NCI-H446 treated with DMSO at 0.1 percent for 48 hours (cell line): ENCODE measurements at places on chromosomes 2 and 18.

- DNase-seq = no peak
These were observed 47.8 kb upstream of the FOSL2 start for GRCh38 chr2:28344756-28345373.

GRCh38 chr18:50719471-50720324 lies 100.1 kb downstream of the MRO start:
- DNase-seq = no peak

DNA sequence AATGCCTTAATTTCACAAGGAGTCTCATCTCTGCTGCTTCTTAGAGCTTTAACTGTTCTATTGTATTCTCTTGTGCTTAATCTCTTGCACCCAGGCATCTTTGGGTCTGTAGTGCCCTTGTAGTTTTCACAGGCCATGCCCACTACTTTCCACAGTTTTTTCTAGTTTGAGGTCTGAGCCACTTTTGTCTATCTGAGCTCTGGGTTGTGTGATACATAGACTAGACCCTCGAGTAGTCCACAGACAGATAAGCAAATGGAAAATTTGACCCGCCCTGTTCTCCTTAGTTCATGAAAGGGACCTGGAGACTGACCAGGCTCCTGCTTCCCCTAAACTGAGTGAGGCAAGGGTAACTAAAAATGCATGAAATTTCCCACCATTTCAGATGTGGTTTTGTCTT lies 466.8 kb upstream of the ZEB2 start:
- no peak for DNase-seq

- DNase-seq = no peak
These were observed 56.3 kb downstream of the BOLA3 start for GRCh38 chr2:74091391-74091790.

GRCh38 chr2:47535073-47535472 lies 132.1 kb downstream of the MSH2 start:
- DNase-seq = no peak

DNA sequence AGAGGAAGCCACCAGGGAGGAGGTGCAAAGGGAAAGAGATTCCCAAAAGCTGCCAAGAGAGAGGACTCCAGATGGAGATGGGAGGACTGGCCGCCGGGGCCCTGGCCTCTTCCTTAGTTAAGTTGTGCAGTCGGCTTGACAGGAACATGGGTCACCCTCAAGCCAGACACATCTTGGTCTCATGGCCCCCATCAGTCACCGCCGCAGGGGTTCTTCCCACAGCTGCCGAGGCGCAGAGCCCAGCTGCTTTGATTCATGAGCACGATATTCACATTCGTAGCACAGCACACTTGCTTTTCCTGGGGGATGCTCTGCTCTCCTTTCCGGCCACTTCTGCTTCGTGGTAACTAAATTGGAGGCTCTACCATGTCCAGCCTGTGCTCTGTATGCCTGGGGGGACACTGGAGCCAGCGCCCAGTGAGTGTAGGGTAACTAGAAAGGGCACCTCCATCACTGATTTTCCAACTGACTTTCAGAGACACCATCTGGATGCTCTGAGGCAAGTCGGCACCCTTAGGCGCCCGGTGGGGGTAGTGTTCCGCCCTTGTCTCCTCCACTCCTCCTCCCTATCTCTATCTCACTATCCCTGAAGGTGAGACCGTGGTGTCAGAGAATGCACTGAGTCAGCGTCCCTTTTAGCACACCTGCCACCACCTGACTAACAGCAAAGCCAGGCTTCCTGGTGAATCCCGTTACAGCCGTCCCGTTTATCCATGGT lies 13.3 kb downstream of the TWIST2 start:
- DNase-seq = no peak

DNA sequence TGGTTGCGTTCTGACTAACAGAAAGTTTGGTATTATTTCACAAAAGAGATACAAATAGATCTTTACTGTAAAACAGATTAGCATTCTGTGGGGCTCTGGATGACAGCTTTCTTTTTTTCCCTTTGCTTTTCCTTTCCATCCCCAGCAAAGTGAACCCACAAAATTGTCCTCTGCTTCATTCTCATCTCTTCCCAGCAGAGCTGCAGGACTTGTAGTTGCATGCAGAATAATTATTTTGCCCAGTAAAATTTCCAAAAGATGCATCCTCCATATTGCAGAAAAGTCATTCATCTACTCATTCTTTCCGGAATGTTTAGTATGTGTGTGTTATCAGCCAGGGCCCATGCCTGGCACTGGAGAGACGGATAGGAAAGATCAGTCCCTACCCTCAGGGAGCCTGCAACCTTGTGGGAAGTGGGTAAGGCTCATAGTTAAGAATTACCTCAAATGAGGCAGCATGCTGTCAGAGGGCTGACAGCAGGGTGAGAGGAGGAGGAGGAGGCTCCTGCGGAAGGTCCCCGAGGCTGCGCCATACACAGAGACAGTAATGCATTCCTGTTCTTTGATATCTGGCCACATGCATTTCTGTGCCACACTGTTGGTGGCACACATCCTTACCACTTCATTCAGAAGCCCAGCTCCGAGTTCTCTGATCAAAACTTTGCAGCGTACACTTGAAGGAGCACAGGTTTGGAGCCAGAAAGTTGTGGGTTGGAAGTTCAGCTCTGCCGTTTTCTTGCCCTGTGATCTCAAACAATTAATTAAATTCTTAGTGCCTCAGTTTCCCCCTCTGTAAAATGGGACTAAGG lies 225.4 kb downstream of the MYCN start:
- DNase-seq = no peak
